Naive B cell (primary cell): ENCODE measurements at places on chromosomes 11 and 22. TPM values are rescaled to one million over a fixed set of nuclear protein-coding genes. Genes with fewer than 3 reads are reported as not detected.

GRCh38 chr22:46119093-46119728, 31.1 kb upstream of the PPARA start:
- DNase-seq = no peak

GRCh38 chr11:44083906-44084305, 11.6 kb upstream of the EXT2 start:
- DNase-seq = no peak

GRCh38 chr11:75135651-75136050, 15.3 kb upstream of the SLCO2B1 start:
- DNase-seq = no peak

ZNF214 gene
- polyA plus RNA-seq = not detected

DNA sequence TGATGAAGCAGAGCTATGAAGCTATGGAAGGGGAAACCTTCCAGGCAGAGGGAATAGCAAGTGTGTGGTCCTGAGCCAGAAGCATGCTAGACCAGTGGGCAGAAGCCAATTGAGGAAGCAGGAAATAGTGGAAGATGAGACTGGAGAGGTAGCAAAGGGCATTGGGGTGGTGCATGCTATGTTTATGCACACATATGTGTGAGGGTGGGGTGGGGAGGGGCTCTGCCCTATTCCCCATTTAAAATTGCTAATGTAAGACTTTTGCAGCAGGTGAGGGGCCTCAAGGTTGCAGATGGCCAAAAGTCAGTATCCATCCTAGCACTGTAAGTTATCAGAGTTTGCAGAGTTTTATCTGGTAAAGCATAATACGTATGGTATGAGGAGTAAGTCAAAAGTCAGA, 626.6 kb upstream of the KIRREL3 start:
- no peak for DNase-seq
